Stimulated activated naive CD4-positive, alpha-beta T cell (primary cell): ENCODE measurements at places on chromosomes 12 and 14.

DNA sequence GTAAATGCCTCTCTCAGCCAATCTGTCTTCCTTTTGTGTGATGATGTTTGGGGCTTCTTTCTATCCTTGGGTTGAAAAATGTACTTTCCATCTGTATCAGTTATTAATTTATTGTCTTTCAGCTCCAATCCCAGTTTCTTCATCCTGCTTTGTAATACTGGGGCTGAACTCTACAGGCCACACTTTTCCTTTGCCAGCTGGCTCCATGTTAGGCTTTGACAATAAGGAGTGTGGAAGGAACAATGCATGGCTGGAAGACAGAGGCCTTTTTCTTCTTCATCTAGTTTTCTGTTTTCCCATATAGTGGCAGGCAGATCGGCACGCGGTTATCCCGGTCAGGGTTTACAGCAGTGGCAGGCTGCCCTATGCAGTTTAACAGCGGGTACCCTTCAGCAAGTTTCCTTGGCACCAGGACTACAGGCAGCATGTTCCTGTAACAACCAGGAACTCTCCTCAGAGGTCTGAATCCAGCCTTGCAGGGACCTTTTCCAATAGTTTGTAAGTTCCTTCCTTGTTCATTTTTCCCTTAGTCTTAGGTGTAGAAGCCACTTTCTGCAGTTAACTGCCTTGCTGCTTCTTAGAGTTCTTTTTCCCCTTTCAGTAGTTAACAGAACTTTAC, 38.5 kb upstream of the CRACR2A start:
- DNase-seq = no peak

DNA sequence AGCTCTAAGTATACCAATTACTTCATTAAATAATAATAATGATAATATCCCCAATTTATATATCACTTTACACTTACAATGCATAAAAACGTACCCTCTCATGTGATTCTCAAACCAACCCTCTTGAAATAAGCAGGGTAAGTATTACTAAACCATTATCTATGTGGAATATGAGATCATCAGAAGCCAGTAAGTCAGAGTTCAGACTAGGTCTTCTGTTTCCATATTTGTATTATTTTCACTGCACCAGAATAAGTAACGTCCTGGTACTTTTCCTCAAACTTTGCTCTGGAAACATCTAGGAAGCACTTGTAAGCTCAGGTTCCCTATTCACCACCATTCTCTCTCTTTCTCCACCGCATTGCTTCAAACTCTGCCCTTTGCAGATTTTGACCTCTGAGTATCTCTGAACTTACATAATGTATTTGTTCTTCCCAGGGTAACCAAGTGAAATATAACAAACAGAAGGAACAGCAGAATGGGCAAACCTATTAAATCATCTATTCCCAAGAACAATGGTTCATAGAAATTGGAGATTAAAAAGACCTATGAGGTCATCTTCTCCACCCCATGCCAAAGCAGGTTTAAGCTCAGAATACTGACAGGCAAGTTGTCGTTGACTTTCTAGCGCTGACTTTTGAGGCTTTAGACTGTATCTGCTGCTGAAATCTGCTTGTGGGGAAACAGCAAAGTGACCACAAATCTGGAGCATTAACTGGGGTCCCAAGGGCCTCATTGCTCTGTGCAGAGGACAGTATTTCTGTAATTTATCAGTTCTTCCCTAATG, 161.3 kb upstream of the FAR2 start:
- no peak for DNase-seq

GRCh38 chr14:61752626-61753025, 9.6 kb upstream of the SNAPC1 start:
- DNase-seq = no peak

- no peak for DNase-seq
These were observed 5.6 kb downstream of the MARCHF9 start for GRCh38 chr12:57760347-57760982.

DNA sequence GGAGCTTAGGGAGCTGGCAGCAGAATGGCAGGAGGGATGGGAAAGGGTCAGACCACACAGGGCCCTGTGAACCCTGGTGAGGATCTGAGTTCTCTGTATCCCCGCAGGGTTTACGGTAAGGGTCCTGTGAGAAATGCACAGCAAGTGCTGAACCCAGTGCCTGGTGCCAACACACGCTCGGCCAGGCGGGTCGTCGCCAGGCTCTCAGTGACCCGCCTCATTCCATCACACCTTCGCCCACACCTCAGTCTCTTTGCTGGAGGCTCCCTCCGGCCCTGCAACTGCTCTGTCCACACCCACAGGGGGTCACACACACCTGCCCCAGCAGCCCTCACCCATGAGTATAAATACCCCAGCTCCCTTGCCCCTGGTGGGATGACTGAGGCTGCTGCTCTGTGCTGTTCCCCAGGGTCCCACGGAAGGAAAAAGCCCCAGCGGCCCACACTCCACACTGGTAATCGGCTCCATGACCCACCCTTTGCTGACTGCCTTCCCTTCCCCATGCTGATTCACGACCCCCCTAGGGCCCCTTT, 23.1 kb downstream of the CAMKK2 start:
- DNase-seq = no peak
